ENCODE measurements at places on chromosomes 1 and 21.

- DNase-seq = peak; percentile 87
These were observed 207.4 kb upstream of the RUNX1 start for GRCh38 chr21:35256468-35256988.

DNA sequence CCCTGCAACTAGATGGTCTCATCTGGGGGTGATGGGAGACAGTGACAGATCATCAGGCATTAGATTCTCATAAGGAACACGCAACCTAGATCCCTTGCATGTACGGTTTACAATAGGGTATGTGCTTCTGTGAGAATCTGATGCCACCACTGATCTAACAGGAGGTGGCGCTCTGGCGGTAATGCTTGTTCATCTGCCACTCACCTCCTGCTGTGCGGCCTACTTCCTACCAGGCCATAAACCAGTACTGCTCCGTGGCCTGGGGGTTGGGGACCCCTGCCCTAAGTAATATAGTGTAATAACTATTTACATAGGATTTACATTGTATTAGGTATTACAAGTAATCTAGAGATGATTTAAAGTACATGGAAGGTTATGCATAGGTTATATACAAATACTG, 134.9 kb downstream of the CLEC20A start:
- DNase-seq = no peak

- peak; percentile 18 for DNase-seq
These were observed 51.4 kb upstream of the LRIG2 start for GRCh38 chr1:113021430-113022085.

DNA sequence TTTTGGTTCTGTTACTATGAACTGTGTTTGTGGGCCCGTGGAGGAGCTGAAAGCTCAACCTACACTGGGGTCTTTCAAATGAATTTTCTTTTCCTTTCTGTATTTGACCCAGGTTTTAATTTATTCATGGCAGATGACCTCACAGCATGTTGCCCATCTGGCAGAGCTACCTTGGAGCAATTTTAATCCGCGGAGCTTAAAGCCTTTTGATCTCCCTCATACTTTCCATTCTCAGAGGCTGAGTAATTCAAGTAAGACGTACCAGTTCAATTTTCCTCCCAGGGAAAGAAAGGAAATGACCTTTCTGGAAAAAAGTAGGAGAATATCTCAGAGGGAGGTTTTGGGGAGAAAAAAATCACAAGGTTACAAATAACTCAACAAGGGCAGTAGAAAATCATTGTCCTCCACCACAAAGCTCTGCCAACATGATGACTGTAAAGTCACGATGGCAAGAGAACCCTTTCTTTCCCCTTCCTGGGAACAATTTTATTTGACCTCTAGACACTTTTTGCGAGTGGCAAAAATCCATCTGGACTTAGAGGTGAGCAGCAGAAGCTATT, 21.6 kb upstream of the PCP4 start:
- DNase-seq = no peak

DNA sequence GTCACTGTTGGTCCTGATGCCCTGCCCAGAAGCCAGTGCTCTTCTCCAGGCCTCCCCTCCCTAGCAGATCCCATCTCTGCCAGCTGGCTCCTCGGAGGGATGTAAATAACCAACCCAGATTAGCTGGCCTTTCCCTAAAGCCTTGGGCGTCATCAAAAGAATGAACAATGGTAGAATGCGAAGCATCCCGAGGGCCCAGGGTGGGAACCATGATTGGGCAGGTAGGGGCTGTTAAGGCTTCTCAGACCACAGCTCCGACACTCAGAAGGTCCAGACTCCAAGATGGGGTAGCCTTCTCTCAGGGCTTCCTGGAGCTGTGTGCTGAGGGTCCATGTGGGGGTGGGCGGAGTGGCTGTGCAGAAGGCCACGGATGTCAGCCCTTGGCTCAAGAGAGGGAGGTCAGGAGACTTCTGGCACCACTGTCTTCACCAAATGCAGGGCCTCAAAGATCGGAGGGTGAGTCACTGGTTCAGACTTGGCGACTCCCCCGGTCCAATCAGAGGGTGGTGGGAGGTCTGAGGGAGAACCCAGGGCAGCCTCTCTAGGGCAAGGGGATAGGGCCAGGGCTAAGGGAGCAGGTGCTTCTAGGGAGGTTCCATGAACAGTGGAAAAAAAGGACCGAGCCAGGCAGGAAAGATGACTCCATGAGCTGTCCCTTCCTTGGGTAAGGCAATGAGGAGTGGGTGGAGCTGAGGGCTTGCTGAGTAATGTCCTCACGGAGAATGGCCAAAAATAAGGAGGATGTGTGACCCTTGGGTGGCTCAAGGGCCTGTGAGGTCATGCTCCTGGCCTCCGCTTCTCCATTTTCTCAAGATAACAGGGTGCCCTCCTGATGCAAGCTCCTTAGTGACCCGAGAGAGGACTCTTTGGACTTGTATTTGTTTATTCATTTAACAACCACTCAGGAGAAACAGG, 58.4 kb upstream of the EPS8L3 start:
- no peak for DNase-seq

- DNase-seq = no peak
These were observed 40.6 kb downstream of the MRPL39 start for GRCh38 chr21:25566645-25567044.

GRCh38 chr1:234989479-234990327, 138.9 kb downstream of the TOMM20 start:
- DNase-seq = no peak

- DNase-seq = no peak
These were observed 10.0 kb downstream of the LRRC40 start for GRCh38 chr1:70195342-70195741.

GRCh38 chr1:228317411-228317828, 89.2 kb downstream of the TRIM11 start:
- no peak for DNase-seq

GRCh38 chr21:34890724-34891612, 158.1 kb downstream of the RUNX1 start:
- DNase-seq = no peak

DNA sequence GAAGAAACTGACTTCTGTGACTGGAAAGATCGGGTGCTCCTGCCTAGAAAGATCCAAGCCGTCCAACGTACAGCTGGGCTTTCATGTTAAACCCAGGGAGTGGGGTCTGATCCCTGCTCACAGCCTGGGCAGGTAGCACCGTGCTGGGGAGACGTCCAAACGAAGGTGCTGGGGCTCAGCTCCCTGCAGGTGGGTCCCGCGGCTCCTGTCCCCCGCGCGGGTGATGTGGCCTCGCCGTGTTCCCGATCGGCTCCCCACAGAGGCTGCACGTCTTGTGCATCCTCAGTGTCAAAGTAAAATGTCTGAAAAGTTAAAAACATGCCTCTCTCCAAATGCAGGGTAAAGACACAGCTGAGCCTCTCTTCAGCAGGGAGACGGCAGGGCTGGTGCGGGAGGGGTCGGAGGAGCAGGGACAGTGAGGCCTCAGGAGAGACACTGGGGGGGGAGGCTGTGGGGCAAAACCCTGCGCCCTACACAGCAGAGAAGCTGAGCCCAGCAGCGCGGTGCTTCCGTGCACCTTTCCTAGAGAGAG, 40.1 kb upstream of the COL6A2 start:
- no peak for DNase-seq

GRCh38 chr1:151536499-151536898, 3.6 kb upstream of the TUFT1 start:
- DNase-seq = no peak

DNA sequence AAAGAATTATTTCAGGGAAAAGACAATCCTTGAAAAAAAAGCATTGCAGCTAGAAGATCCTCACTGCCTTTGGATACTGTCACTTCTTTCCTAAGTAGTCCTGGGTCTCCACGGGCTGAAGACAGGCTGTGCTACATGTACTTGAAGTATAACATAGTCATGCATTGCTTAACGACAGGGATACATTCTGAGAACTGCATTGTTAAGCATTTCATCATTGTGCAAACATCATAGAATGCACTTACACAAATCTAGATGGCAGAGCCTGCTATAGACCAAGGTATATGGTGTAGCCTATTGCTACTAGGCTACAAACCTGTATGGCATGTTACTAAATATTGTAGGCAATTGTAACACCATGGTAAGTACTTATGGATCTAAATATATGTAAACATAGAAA, 54.0 kb downstream of the KIAA0040 start:
- no peak for DNase-seq

DNA sequence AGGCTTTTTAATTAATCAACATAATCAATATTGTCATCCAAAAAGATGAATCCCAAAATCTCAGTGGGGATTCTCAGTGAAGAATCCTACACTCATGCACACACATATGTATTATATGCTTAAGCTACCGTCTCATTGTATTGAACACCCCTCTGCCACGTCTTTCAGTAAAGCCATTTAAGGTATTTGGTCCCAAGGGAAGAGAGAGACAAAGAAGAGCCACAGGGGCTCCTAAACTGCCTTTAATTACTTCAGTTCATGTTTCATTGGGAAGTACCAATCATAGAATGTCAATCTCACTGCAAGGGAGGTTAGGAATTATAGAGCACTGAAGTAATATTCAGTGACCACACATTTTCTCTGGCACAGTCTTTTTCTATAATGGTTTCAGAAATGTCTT, 388.6 kb upstream of the NEGR1 start:
- no peak for DNase-seq

DNA sequence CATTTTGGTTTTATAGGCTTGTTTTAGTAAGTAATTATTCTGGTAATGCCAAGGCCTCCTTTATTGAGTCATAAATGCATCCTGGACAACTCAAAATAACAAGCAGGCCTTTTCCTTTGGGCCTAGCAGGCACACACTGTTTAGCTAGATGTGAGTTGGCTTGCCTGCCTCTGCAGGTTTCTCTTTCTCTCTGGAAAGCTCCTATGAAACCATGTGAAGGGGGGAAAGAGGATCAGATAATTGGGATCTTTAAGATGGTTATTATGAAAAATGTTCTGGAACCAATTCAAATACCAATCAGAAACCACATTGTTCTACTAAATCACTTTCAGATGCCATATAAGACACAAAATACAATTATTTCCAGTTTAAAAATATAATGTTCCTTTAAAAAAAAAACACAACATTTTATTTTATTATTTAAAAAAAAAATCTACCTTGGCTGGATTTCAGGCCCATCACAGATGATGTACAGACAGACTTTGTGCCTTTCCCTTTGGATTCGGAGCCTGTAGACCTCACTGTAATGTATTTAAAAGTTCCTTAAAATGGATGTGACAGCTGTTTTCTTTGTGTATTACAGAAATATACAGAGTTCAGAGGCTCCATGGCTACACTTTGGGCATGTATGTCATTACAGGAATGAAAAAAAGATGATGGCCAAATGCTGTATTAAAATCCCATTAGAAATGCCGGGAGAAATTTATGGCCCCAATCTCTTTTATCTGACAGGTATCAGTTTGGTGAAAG, 80.2 kb downstream of the NTMT2 start:
- DNase-seq = no peak

GRCh38 chr1:16243936-16244649, 7.1 kb upstream of the CPLANE2 start:
- DNase-seq = peak; percentile 18

GRCh38 chr1:22212400-22213233, 69.7 kb upstream of the WNT4 start:
- DNase-seq = no peak

DNA sequence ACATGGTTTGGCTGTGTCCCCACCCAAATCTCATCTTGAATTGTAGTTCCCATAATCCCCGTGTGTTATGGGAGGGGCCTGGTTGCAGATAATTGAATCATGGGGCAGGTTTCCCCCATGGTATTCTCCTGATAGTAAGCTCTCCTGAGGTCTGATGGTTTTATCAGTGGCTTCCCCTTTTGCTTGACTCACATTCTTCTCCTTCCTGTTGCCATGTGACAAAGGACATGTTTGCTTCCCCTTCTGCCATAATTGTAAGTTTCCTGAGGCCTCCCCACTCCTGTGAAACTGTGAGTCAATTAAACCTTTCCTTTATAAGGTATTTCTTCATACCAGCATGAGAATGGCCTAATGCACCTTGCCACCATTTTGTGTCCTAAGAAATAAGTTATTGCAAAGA, 415.0 kb downstream of the COL11A1 start:
- DNase-seq = no peak

GRCh38 chr1:166297993-166298392, 131.2 kb upstream of the FAM78B start:
- no peak for DNase-seq

DNA sequence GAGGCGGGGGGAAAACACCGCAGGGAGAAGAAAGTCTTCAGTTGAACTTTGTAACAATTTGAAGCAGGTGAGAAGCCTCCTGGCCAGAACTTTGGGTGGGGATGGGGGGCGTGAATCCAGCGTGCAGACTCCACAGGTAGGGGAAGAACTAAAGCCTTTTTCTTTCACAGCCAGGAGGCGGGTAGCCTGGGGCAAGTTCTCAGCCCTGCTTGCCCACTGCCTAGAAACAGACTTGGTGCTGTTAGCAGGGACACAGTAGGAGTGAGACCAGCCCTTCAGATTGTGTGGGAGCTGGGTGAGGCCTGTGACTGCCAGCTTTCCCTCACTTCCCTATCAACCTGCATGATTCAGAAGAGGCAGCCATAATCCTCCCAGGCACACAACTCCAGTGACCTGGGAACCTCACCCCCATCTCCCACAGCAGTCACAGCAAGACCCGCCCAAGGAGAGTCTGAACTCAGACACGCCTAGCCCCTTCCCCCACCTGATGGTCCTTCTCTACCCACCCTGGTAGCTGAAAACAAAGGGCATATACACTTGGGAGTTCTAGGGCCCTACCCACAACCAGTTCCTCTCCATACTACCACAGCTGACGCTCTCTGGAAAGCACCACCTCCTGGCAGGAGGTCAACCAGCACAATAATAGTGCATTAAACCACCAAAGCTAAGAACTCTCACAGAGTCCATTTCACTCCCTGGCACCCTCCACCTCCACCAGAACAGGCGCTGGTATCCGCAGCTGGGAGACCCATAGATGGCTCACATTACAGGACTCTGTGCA, 83.5 kb upstream of the CDC42BPA start:
- DNase-seq = no peak

DNA sequence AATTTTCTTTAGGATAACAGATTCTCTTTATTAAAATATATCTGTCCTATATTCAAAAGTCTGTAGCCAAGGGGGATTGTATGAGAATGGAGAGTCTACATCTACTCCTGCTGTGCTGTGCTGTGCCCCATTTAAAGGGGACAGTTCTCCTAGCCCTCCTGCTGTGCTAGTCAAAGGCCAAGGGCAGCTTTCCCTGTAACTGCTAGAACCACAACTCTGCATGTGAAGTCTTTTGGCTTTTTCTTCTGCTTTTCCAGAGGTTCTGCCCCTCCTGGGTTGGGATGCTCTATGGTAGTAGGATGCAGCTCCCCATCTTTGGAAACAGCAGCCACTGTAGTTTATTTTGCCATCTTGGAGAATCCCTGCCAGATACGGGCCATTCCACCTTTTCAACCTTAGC, 197.5 kb upstream of the JUN start:
- no peak for DNase-seq

GRCh38 chr1:19309123-19309813, 2.7 kb downstream of the AKR7A2 start:
- DNase-seq = no peak

- peak; percentile 40 for DNase-seq
These were observed 39.6 kb downstream of the NUF2 start for GRCh38 chr1:163361123-163361934.

- no peak for DNase-seq
These were observed 58.9 kb downstream of the OLFML3 start for GRCh38 chr1:114037962-114038816.
